Activated CD8-positive, alpha-beta memory T cell treated with anti-CD3 and anti-CD28 coated beads for 48 hours (primary cell): ENCODE measurements at places on chromosomes 7 and 10.

DNA sequence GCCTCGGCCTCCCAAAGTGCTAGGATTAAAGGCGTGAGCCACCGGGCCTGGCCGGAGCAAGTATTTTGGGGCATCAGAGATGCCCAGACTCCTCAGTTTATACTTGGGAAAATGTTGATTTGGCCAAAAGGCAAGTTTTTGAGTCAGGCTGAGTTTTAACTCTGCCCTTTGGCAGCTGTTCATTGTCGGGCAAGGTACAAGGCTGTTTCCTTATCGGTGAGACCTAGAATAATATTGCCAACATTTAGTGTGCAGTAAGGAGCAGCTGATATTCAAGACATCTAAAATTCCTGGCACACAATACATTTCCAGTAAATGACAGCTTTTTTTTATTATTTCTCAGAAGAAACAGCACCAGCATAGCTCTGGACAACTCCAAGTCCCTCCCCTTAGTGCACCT, 147.6 kb upstream of the C7orf33 start:
- no peak for DNase-seq

DNA sequence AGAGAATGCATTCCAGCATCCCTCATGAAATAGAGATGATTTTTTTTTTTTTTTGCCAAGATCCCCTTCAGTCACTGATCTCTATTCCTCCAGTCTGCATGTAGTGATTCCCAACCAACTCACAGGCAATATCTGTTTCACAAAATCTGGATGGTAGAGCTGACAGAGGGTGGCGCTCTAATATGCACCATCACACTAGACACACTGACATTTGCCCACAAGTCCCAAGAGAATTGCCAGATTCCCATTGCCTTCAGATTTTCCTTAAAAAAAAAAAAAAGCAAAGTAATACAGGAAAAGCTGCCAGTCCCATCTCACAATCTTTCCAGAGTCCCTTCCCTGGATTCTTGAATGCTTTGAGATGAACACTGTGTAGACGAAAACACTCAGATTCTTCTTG, 301.0 kb downstream of the SORCS1 start:
- DNase-seq, result no peak

- peak; percentile 49 for DNase-seq
Observed at GRCh38 chr7:28408960-28409715, 3.2 kb upstream of the CREB5 start.

- no peak for DNase-seq
Observed at GRCh38 chr7:37947941-37948210, 27.4 kb downstream of the EPDR1 start.

- no peak for DNase-seq
Observed at GRCh38 chr7:100152937-100153666, 4.4 kb downstream of the LAMTOR4 start.

GRCh38 chr10:25028711-25029110, 12.3 kb downstream of the THNSL1 start:
- no peak for DNase-seq

GRCh38 chr10:101266381-101267289, 37.4 kb upstream of the LBX1 start:
- no peak for DNase-seq

DNA sequence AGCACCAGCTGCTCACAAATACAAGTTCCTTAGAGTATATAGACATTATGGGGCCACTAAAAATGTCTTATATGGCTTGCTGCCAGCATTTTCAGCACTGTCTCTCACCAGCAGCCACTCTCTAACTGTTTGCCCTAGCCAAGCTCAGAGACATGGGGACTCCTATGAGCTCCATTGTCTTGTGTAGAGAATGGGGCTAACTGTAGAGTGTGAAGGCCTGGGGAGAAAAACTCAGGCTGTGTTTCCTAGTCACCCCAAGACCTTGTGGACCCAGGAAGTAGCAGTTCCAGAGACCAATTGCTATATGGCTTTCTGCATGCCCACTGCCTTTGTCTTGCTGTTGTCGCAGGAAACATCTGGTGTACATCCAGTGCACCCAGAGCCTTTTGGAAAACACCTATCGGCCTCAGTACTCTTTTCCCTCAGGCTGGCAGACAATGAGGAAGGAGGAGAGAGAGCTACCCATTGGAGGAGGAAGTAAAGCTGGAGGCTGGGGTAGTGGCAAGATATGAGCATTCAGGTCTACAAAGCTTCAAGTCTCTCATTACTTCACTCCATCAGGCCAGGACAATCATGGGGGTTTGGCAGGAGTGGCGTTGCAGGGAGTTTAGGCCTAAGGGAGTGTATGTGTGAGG, 28.4 kb downstream of the ENTPD1 start:
- no peak for DNase-seq

DNA sequence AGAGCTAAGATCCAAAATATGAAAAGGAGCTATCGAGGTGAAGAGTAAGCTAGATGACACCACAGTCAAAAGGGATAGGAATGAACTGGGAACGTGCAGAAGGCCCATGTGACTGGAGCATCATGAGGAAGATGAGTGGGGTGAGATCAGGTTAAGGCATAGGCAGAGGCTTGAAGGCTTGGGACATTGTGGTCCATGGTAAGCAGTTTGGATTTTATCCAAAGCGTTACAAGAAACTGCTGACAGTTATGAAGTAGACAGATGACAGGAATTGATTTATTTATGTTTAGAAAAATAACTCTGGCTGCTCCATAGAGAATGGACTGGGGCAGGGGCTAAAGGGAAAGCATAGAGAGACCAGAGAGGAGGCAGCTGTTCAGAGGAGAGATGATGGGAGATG, 18.1 kb upstream of the PANK1 start:
- DNase-seq, result no peak

DNA sequence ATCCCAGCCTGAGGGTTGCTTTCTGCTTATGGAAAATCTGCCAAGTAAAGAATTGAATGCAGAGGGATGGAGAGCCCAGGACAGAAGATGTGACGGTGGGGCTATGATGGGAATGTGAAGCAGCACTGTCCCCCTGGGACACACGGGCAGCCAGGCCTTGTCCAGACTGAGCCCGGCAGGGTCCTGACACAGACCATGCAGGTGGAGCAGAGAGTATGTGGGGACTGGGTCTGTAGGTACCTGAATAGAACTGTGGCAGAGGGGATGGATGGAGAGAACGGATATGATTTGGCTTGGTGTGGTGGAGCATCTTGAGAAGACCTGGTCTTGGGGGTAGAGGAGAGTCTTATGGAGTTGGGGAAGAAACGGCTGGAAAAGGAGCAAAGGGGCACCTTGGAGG, 732 bp upstream of the LRRC18 start:
- no peak for DNase-seq
